ENCODE measurements at places on chromosomes 16 and 17.

GRCh38 chr17:62657690-62658089, 30.2 kb downstream of the MRC2 start:
- H3K4me3 ChIP-seq = no peak overlapping the region
- H3K27ac ChIP-seq = no peak overlapping the region
- no peaks in the 10 kb centered on the region for H3K27me3 ChIP-seq
- DNase-seq = no peak

GRCh38 chr17:27245230-27245696, 48.7 kb upstream of the WSB1 start:
- H3K36me3 ChIP-seq = no peaks in the 10 kb centered on the region
- no peaks in the 10 kb centered on the region for H3K27me3 ChIP-seq
- no peak overlapping the region for H3K4me3 ChIP-seq
- peaks cover 1% of the 10 kb centered on the region for H3K4me1 ChIP-seq
- H3K27ac ChIP-seq = no peak overlapping the region

- H3K4me1 ChIP-seq = no peaks in the 10 kb centered on the region
- H3K4me3 ChIP-seq = no peak overlapping the region
- no peaks in the 10 kb centered on the region for H3K27me3 ChIP-seq
- H3K27ac ChIP-seq = no peak overlapping the region
- H3K36me3 ChIP-seq = no peaks in the 10 kb centered on the region
Observed at GRCh38 chr17:56471696-56472095, 121.8 kb upstream of the NOG start.

- H3K4me1 ChIP-seq = no peaks in the 10 kb centered on the region
- no peak overlapping the region for H3K4me3 ChIP-seq
- H3K27ac ChIP-seq = no peak overlapping the region
Observed at GRCh38 chr16:85947230-85948137, 48.5 kb downstream of the IRF8 start.

GRCh38 chr17:77373299-77374169, 232.8 kb downstream of the SEC14L1 start:
- H3K27ac ChIP-seq = no peak overlapping the region
- H3K36me3 ChIP-seq = no peaks in the 10 kb centered on the region
- no peak for DNase-seq
- H3K4me3 ChIP-seq = peak overlapping the region; percentile 92
- peaks cover 23% of the 10 kb centered on the region for H3K4me1 ChIP-seq

DNA sequence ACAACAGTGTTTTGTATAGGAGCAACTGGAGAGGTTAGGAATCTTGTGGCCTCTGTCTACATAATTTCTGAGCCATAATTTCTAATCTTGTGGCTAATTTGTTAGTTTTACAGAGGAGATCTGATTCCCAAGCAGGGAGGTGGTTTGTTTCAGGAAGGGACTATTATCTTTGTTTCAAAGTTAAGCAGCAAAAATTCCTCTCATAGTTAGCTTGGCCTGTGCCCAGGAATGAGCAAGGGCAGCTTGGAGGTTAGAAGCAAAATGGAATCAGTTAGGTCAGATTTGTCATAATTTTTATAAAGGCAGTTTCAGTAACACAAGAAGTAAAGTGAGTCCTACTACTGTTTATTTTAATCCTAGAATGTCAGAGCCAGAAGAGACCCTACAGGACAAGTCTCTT, 2.0 kb upstream of the RDM1 start:
- H3K4me1 ChIP-seq = no peaks in the 10 kb centered on the region
- no peak overlapping the region for H3K27ac ChIP-seq
- DNase-seq = no peak
- no peaks in the 10 kb centered on the region for H3K36me3 ChIP-seq

DNA sequence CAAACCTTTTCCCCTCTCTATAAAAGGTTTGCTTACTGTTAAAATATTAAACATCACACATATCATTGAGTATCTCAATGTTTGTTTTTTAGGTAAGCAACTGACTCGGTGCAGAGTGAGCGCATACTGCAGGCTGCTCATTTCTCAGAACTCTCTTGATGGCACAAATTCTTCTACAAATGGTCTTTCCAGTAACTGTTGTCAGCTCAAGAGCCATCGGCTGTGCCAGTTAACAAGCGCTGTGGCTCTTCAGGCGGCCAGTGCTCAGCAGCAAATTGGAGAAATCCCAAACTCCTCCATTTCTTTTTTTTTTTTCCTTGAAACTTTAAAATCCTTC, 8.6 kb downstream of the ABCA3 start:
- H3K27ac ChIP-seq = no peak overlapping the region
- H3K4me3 ChIP-seq = no peak overlapping the region

DNA sequence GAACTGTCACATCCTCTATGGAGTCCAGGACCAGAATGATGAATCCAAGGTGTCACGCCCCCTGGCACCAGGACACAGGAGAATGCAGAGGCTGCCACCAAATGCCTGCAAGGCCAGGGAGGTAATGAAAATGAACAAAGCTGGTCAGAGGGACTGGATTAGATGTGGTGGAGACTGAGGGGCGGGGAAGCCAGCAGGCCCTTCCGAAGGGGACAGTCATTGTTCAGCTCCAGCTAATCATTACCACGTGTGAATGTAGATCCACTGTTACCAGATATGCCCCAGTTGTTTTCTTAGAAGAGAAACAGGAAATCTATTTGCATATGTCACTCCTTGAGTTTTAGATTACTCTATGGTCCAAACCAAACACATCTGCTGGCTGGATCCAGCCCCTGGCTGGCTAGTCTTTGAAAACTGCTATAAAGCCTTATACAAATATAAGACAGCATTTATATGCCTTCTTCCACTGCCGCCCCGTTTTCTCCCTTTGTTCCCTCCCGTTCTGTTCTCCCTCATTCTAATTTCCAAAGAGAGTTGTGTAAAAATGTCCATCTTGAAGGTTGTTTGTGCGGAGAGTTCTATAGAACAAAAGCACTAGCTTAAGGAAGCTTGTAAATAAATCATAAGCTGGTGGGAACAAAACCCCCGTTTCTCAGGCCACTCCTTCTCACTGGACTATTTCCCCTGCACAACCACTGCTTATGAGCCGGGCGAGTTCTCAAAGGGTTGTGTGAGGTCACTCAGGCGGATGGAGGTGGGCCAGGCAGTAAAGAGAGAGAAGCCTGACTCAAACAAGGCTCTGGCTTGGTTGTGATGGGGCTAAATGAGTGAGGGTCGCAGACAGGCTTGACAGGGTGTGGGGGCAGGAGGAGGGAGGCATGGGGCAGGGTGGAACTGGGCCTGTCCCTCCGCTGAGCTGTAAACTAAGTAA, 14.2 kb downstream of the CRYM start:
- H3K27me3 ChIP-seq = no peaks in the 10 kb centered on the region
- no peaks in the 10 kb centered on the region for H3K36me3 ChIP-seq
- no peak for DNase-seq
- H3K4me3 ChIP-seq = no peak overlapping the region
- H3K27ac ChIP-seq = no peak overlapping the region

GRCh38 chr17:33523577-33523981, 230.5 kb upstream of the ASIC2 start:
- no peaks in the 10 kb centered on the region for H3K27me3 ChIP-seq
- H3K4me3 ChIP-seq = no peak overlapping the region
- DNase-seq = no peak
- no peaks in the 10 kb centered on the region for H3K4me1 ChIP-seq
- no peak overlapping the region for H3K27ac ChIP-seq
- H3K36me3 ChIP-seq = no peaks in the 10 kb centered on the region

GRCh38 chr17:693791-694638, 20.6 kb downstream of the VPS53 start:
- no peaks in the 10 kb centered on the region for H3K27me3 ChIP-seq
- no peaks in the 10 kb centered on the region for H3K4me1 ChIP-seq
- DNase-seq = no peak
- H3K36me3 ChIP-seq = no peaks in the 10 kb centered on the region

DNA sequence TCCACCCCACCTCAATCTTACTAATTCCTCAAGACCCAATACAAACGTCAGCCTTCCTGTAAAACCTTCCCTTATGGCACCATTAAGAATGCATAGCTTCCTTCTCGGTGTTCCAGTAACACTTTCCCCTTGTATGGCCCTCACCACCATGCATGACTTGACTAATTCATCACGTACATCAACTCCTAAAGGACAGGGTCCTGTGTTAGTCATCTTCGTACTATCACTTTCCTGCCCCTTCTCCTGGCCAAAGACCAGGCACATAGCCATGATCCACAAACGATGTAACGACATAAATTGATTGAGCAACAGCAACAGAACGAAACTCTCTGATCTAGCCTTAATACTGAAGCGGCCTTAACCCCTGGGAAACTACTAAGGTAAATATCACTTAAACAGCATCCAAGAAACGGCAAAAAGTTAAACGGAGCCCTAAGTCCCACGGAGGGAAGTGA, 612 bp downstream of the PSMD12 start:
- DNase-seq = no peak
- H3K27me3 ChIP-seq = no peaks in the 10 kb centered on the region

DNA sequence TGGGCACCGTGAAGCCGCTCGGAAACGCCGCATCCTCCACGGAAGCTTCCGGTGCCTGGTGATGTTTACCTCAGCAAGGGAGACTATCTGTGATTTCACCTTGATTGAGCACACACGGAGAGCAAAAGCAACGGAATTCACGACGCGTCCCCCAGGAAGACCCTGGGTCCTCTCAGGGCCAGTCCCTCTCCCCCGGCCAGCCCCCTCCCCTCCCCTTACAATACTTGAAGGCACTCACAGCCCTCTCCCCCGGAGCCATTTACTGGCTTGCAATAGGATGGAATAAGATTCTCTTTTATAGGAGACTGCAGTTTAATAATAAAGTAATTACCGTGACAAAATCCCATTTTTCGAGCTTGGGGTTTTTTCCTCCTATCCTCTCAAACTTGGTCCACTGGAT, 104.7 kb downstream of the ENGASE start:
- H3K27me3 ChIP-seq = peaks cover 3% of the 10 kb centered on the region
- no peak for DNase-seq
- H3K27ac ChIP-seq = no peak overlapping the region
- H3K4me3 ChIP-seq = no peak overlapping the region
- no peaks in the 10 kb centered on the region for H3K36me3 ChIP-seq

GRCh38 chr17:12318571-12319266, 298.0 kb downstream of the MAP2K4 start:
- no peak for DNase-seq
- H3K27me3 ChIP-seq = no peaks in the 10 kb centered on the region
- H3K4me3 ChIP-seq = no peak overlapping the region
- no peaks in the 10 kb centered on the region for H3K36me3 ChIP-seq

DNA sequence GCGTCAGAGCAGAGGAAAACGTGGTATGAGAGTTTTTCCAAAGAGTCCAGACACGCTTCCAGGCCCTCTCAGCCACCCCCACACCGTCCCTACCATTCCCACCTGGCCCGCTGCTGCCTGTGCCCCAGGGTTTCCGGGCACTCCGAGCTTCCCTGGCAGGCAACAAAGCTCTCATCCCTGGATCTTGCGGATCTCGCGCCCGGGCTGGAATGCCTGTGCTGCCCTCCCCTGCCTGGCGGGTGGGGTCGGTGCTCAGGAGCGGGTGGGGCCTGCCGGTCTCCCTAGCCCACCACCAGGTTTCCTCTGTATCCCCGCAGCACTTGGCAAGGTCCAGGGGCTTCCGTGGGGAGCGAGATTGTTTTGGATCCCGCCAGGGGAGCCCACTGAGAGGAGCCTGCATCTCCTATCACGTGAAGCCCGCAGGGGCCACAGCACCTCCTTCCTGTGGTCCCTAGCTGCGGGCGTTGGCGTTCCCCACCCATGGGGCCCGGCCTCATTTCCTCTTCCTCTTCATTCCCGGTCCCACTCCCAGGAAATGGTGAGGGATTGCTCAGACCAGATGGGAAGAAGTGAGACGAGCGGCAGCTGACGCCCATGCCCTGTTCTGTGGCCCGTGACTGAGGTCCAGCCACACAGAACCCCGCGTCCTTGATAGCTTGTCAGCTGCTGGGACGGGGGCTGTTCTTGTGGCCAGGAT, 11.0 kb downstream of the TBC1D24 start:
- DNase-seq = no peak
- no peak overlapping the region for H3K27ac ChIP-seq
- H3K36me3 ChIP-seq = no peaks in the 10 kb centered on the region
- no peaks in the 10 kb centered on the region for H3K4me1 ChIP-seq
- no peaks in the 10 kb centered on the region for H3K27me3 ChIP-seq
- no peak overlapping the region for H3K4me3 ChIP-seq

- H3K36me3 ChIP-seq = peaks cover 10% of the 10 kb centered on the region
- H3K27ac ChIP-seq = no peak overlapping the region
- no peaks in the 10 kb centered on the region for H3K27me3 ChIP-seq
- H3K4me1 ChIP-seq = no peaks in the 10 kb centered on the region
- no peak overlapping the region for H3K4me3 ChIP-seq
- no peak for DNase-seq
Observed at GRCh38 chr17:28331891-28332420, 3.3 kb downstream of the IFT20 start.

DNA sequence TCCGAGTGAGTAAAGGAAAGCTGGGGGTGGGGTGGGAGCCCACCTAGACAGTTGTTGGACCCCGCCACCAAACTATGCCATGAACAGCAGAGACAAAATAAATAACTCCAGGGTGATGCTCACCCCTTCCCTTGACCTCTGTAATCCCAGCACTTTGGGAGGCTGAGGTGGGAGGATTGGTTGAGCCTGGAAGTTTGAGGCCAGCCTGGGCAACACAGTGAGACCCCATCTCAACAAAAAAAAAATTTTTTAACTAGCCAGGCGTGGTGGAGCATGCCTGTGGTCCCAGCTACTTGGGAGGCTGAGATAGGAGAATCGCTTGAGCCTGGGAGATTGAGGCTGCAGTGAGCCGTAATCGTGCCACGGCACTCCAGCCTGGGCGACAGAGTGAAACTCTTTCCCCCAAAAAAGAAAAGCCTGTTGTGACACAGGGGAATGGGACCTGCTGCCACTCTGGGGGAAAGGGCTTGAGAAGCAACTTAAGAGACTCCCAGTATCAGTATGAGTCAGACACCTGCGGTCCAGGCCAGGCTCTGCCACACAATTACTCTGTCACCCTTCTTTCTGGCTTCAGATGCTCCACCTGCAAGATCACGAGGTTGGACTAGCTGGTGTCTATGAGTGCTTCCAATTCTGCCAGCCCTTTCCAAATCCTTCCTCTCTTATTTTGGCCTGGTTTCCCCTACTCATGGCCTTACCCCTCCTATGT, 5.0 kb downstream of the SGCA start:
- H3K4me3 ChIP-seq = no peak overlapping the region
- H3K27me3 ChIP-seq = no peaks in the 10 kb centered on the region
- 0 out of 2 replicates have a peak, but pooled peaks cover 2% of the 10 kb centered on the region for H3K4me1 ChIP-seq
- no peaks in the 10 kb centered on the region for H3K36me3 ChIP-seq

- H3K4me1 ChIP-seq = peaks cover 3% of the 10 kb centered on the region
- H3K27ac ChIP-seq = no peak overlapping the region
- H3K4me3 ChIP-seq = no peak overlapping the region
- DNase-seq = no peak
Observed at GRCh38 chr16:86300746-86301481, 209.4 kb upstream of the FOXF1 start.

DNA sequence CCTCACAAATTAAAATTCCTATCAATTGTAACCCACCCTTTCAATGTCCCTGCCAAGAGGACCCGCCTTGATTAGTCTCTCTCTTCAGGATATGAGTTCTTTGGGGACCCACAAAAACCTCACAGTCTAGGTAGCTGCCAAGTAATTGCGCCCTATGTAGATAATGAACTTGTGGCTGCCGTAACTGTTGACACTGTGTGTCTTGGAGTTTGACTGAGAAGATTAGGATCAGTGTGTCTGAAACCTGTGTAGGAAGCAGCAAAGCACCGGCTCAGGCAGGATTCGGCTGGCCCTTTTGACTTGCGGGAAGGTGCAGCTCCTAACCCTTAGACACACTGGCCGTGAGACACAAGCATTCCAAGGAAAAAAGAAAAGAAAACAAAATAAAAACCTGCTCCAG, 17.8 kb upstream of the SLC6A4 start:
- no peak overlapping the region for H3K4me3 ChIP-seq
- no peak overlapping the region for H3K27ac ChIP-seq
- H3K4me1 ChIP-seq = no peaks in the 10 kb centered on the region
- H3K36me3 ChIP-seq = peaks cover 4% of the 10 kb centered on the region

- no peaks in the 10 kb centered on the region for H3K36me3 ChIP-seq
- peaks cover 4% of the 10 kb centered on the region for H3K4me1 ChIP-seq
- H3K4me3 ChIP-seq = no peak overlapping the region
- no peak overlapping the region for H3K27ac ChIP-seq
- H3K27me3 ChIP-seq = no peaks in the 10 kb centered on the region
Observed at GRCh38 chr17:34799751-34800150, 161.5 kb downstream of the CCT6B start.

Measured in iPS DF 6.9 (cell line).